ENCODE measurements at places on chromosomes 3 and 15. TPM values are rescaled to one million over a fixed set of nuclear protein-coding genes. Genes with fewer than 3 reads are reported as not detected.

DNA sequence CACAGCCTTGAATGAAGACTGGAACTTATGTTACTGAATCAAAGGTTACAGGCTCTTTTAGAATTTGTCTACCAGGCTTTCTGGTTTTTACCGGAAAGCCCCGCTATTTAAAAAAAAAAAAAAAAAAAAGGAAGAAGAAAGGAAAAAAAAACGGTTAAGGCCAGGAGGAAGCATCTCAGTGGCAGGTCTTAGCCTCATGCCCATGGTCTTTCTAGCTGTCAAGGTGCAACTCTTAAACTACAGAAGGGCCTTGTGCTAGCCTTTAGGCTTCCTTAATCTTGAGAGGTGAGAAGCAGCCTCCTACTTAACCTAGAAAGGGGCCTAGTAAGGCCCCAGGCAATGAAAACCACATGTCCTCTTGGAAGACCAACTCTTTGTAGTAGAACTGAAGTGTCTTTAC lies 77.5 kb downstream of the TBC1D5 start:
- DNase-seq = no peak

GRCh38 chr3:150902988-150903387 lies 2.3 kb downstream of the MINDY4B start:
- DNase-seq = no peak

- no peak for DNase-seq
These were observed 322.2 kb upstream of the SATB1 start for GRCh38 chr3:18747383-18747782.

DNA sequence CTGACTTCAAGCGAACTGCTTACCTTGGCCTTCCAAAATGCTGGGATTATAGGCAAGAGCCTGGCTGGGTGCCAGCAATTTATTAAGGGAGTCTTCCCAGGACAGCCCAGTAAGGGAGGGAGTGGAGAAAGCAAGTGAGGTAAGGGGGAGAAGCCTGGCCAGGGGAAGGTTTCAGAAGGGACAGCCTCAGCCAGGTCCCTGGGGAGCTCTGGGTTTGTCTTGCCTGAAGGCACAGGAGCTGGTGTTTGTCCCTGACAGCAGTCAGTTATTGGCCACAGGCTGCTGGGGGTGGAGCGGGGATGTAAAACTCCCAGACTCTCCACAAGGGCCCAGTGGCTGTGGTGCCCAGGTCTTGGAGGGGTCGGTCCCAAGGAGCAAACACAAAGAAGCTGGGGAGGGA lies 33.0 kb upstream of the CDCP1 start:
- no peak for DNase-seq

DNA sequence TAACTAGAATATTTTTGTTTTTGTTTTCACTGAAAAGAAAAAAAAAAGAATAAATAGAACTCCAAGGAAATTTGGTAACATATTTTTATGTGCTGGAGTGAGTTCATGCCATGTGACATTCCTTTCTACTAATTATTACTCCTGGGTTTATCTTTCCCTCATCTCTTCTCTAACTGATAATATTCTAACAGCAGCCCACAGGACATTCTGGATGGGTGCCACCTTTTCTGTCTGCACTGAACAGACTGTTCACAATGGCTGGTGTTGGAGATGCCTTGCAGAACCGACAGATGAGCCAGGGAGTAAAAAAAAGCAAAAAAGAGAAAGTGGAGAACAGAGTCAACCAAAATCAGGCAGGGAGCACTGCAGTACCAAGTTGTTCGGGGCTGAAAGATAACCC lies 151.3 kb downstream of the OR4M2 start:
- no peak for DNase-seq

Gene ARGFX
- total RNA-seq = not detected

DNA sequence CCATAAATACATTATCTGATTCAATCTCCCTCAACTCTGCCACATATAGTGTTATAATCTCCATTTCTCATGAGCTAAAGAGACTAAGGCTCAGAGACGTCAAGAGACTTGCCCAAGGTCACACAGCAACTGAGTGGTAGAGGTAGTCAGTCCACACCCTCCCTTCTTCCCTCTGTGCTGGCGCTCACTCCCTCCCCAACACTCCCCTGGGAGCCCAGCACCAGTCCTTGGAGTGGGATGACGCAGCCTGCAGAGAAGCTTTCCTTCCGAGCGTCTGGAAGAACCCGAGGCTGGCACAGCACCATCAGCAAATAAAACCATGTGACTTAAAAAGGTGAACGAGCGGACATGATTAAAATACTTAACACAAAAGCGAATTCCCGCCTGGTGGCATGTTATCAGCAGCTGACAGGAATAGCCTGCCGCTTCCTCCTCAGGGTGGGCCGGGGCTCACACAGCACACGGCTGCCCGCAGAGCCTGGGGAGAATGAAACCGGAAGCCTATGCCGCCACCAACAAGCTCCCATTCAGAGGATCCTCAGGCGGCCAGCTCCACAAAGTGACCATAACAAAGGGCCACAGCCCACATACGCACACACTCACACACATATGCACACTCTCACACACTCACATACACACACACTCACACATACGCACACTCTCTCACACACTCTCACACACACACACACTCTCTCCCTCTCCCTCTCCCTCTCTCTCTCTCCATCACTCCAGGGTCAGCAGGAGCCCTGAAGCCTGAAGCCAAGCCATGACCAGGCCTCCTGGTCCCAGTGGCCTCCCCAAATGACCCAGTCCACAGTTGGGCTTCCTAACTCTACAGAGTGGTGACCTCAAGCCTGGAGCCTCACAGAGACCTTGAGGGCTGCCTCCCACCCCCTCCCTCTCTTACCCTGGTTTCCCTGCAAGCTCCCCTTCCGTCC lies 120.5 kb downstream of the XXYLT1 start:
- peak; percentile 92 for DNase-seq

Gene CALML4
- 1.0 TPM for total RNA-seq

DNA sequence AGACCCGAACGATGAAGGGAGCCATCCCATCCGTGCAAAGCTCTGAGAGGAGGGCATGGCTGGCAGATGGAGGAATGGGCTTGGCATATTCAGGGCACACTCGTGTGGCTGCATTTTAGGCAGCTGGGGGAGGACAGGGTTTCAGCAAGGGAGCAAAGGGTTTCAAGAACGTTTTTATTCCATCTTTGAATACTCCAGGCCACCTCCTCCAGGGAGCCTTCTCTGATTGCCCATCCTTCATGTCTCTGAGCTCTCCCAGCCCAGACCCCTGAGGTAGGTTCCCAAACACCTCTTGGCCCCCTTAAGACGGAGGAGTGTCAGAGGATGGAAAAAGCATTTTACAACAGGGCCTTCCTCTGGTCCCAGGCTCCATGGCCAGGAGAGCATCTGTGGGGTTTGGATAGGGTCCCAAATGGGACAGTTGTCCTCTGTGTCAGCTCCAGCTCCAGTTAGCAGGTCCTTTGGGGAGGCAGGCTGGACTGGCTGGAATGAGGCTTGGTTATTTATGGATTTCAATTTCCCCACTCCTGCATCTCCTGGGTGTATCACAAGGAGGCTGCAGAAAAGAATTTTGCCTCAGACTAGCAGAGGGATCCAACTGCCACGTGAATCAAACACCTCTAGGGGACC lies 17.7 kb upstream of the SLC6A1 start:
- DNase-seq = no peak

DNA sequence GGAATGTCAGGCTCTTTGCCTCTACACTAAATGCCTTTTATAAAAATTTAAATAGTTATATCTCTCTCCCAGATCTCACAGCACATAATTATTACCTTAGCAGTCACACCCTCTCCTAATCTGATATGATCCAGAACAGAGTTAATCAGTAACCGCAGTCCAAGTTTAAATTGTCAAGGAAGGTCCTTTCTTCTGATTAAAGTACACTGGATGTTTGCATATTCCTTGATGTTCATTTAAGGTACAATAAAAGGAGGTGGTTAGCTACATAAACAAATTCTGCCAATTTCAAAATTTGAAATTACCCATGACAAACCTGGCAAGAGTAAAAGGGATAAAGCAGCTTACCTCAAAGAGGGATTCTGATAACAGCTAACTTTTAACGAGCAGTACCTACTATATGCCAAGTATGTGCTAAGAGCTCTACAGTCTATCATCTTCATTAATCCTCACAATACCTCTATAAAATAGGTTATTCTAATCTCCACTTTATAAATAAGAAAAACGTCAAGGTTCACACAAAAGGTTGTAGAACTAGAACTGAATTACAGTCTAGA lies 4.3 kb downstream of the GOLIM4 start:
- DNase-seq = no peak

DNA sequence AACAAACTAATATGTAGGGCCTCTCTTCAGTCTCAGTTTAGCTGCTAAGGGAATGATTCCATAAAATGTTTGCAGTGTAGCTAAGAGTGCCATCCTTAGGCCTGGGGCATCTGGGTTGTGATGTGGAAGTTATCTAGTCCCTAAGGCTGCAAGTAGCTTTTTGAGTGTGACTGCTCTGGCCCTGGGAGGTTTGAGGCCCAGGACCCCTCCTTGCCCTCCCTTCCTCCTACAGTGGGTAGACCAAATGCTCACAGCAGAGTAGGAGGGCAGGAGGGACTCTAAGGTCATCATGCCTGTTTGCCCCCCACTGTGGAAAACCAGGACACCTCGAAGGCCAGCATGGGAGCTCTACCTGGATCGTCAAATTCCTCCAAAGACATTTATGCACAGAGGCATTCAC lies 115.0 kb downstream of the EPHB1 start:
- DNase-seq = no peak

DNA sequence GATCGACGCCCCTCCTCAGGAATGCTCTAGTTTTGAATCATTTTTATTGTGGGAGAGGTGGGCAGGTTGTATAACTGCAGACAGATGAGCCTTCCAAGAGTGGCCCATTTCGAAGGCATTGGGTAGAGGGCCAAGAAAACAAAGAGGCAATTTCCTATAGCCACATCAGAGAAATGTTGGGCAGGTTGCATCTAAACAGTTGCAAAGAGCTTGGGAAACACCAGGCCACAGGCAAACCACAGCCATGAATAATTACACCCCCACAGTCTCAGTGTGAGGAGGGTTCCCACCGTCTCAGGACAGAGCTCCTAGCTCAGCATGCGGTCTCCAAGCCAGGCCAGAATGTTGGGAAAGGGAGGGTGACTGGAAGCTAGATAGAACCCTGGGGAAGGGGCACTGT lies 257.3 kb downstream of the ABHD5 start:
- no peak for DNase-seq

Data from fibroblast of lung (primary cell).